ENCODE measurements at places on chromosomes 4 and X. TPM values are rescaled to one million over a fixed set of nuclear protein-coding genes. Genes with fewer than 3 reads are reported as not detected.

IL13RA2 gene
- total RNA-seq: not detected

TMPRSS11A gene
- not detected for total RNA-seq

DCLK2 gene
- total RNA-seq: 4.3 TPM

DNA sequence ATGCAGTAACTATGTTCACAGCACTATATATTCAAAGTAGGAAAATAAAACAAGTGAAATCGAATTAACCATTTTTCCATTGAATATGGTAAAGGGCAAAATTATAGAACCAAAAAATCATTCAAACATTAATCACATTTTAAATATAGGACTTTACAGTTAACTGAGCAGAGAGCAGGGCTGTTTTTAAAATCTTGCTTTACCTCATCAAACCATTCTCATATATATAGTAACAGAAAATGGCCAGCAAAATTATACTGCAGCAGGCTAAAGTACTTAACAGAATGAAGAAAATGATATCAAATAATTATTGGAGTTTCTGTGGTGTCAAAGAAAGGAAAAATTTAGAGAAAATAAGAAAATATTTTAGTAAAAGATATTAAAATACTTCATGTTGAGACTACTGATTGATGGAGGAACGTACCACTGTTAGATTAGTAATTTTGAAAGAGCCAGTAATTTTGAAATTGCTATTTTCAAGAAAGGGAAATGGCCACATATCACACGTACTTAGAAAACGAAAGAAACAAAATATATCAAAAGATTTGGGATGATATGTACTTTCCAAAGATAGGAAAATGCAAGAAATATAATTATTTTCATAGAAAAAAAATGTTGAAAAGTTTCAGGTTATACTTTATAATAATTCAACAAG lies 813.7 kb downstream of the DMD start:
- no peak for DNase-seq

SSX2B gene
- not detected for total RNA-seq

GRCh38 chrX:118502161-118502789 lies 6.7 kb downstream of the DOCK11 start:
- no peak for DNase-seq

- DNase-seq: no peak
Observed at GRCh38 chrX:12319003-12319519, 180.8 kb downstream of the FRMPD4 start.

- no peak for DNase-seq
Observed at GRCh38 chr4:39637586-39638353, 895 bp downstream of the SMIM14 start.

GRCh38 chrX:24566240-24566639 lies 80.9 kb downstream of the PCYT1B start:
- DNase-seq: no peak

- no peak for DNase-seq
Observed at GRCh38 chr4:2067446-2068197, 8.5 kb downstream of the NAT8L start.

ASB12 gene
- total RNA-seq: not detected

DNA sequence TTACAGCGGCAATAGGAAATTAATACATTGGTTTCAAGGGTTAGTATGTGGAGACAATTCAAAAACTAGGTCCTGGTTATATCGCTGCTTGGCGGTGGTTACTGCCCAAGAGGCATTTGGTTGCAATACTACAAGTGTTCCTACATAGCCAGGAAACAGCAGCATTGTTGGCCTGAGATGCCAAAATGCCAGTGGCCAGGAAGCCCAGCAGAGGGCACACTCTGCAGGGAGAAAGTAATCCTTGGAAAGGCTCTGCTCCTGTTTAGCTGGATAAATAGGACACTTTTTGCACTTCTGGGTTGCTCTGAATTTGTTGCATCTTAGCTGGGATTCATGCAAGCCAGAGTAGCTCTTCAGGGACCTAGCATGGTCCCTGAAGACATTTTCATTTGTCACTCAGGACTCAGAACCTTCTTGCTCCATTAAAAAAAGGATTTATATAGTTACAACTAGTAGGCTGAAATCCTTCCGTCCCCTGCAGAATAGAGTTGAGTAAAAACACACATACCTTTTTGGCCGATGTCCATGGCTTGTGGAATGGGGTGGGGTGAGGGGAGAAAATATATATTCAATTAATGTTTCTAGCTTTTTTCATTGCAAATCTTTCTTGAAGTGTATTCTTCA lies 8.1 kb upstream of the GPR119 start:
- DNase-seq: no peak

Data from mesenteric fat pad (tissue), 1 donor.